ENCODE measurements at places on chromosomes 4 and X.

DNA sequence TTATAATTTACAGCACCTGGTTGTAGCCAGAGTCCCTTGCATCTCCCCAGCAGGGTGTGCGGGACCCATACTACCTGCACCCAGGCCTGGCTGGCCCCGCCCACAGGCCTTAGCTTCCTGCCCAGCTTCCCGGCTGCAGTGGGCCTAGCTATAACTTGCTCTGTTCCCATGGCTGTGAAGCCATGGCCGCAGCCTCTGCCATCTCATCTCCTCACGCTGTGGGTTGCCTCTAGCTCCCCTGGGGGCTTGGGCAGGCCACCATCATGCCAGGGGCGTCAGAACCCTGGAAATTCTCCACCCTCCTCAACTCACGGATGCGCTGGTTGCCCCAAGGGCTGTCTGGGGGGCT, 26.1 kb upstream of the SORBS2 start:
- no peak for DNase-seq

GRCh38 chrX:130846746-130847145, 56.3 kb downstream of the ENOX2 start:
- DNase-seq: no peak

GRCh38 chr4:188435381-188435780, 296.1 kb downstream of the TRIML1 start:
- DNase-seq: no peak

DNA sequence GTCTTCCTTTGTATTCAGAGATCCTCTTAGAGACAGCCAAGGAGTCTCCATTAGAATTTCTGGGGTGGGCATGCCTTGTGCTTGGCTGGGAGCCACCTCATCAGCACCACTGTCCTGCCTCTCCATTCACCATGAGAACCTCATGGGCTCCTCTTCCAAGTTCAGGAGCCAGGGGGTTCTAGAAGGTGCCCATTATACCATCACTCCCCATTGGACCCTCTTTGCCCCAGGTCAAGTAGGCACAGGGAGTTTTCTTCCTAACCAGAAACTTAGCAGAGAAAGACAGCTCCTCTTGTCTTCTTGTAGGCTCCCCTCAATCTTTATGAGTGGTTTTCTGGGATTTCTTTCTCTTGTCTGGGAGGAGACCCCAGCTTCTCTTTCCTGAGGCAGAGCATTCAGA, 31.1 kb downstream of the ASMT start:
- DNase-seq: no peak

DNA sequence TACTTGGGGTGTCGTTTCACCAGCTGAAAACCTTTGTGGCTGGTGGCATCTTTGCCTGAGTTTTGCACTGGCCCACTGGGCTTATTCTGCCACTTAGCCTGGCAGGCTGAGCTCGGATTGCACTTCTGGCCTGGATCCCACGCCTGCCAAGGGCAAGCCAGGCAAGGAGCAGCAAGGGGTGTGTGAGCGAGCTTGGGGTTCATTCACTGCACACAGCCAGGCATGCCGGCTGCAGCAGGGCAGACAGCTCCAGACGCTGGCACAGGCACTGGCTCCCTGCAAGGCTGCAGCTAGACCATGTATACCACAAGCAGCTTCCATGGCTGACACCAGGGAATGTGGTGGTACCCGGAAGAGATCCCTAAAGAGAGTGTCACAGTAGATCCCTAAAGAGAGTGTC, 476.3 kb downstream of the EPHA5 start:
- DNase-seq: no peak

- DNase-seq: no peak
Measured at GRCh38 chr4:120965938-120966337, 43.4 kb upstream of the PRDM5 start.

- DNase-seq: peak; percentile 61
Measured at GRCh38 chr4:76748649-76749048, 149.3 kb downstream of the SOWAHB start.

GRCh38 chr4:6758728-6759127, 23.8 kb upstream of the KIAA0232 start:
- DNase-seq: no peak

- no peak for DNase-seq
Measured at GRCh38 chr4:182881914-182882313, 35.3 kb downstream of the DCTD start.

- no peak for DNase-seq
Measured at GRCh38 chr4:152591396-152591795, 55.5 kb upstream of the FBXW7 start.

DNA sequence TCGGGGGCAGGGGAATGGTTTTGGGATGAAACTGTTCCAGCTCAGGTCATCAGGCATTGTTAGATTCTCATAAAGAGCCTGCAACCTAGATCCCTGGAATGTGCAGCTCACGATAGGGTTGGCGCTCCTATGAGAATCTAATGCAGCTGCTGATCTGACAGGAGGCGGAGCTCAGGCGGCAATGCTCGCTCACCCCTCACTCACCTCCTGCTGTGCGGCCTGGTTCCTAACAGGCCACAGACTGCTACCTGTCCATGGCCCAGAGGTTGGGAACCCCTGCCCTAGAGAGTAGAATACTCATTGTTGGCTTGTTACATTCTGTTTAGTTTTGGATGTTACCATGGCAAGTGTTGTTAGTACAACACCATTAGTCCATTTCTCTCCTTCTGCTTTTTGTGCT, 40.8 kb upstream of the STX18 start:
- DNase-seq: no peak

- DNase-seq: no peak
Measured at GRCh38 chr4:41611124-41611838, 73.3 kb downstream of the LIMCH1 start.

DNA sequence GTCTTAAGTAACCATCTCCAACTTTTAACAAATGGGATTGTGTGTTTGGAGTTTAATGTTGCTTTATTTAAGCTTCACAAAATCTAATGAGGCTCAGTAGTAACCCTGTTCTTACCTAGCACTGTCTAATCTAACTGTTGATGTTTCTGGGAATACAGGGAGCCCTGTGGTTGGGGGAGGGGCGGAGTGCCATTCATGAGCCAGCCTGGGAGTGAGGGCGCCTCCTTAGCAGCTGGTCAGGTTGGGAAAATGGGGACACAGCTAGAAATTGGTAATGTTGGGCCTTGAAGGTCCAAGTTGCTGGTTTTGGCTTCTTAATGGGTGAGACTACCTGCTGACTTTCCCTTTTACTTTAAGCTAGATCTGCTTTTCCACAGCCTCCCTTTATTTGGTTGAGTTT, 22.9 kb upstream of the TADA2B start:
- DNase-seq: no peak

DNA sequence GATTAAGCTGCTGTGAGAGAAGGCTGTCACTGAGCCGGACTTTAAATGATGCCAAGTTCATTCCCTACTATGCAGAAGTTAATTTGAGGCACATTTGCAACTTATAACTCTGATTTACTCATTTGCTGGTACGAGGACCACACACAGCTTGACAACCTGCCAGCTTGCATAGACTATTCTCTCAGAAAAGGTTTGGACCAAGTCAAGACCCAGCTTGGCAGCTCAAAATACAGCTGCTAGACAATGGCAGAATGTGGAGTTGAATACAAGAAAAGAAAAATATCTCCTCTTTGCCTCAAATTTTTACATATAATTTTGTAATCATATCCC, 338.9 kb downstream of the DHX15 start:
- no peak for DNase-seq

DNA sequence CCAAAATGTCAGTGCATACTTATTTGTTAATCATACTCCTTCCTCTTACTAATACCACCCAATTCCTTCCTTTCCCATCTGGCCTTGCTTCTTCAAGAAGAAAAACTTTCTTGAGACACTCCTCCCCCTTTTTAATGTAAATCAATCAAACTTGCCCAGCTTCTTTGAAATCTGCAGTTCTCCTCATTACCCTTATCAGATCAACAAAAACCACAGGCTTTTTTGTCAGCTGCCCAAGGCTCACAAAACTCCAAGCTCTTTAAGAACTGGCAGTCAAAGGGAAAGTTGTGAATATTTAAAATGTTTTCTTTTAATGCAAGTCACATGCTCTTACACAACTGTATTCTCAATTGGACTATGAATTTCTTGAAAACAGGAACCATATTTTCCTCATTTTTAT, 11.3 kb upstream of the MYOZ2 start:
- peak; percentile 1 for DNase-seq

Data from hematopoietic multipotent progenitor cell treated with erythropoietin and hydrocortisone succinate and interleukin-3 and kit ligand, for 8 days (in vitro differentiated cells).